ENCODE measurements at places on chromosomes 3 and 15. TPM values are rescaled to one million over a fixed set of nuclear protein-coding genes. Genes with fewer than 3 reads are reported as not detected.

Gene MUC20
- total RNA-seq, result 3.4 TPM

Gene KCNAB1
- total RNA-seq, result 2.6 TPM

Gene FEM1B
- 49.2 TPM for total RNA-seq

Gene CD200R1
- 4.6 TPM for total RNA-seq

Gene SLC9C1
- 3.3 TPM for total RNA-seq

Gene IQCH
- 3.3 TPM for total RNA-seq

Gene GOLGA8H
- 0.52 TPM for total RNA-seq

Gene NDN
- total RNA-seq, result 26.8 TPM

Gene CHRM5
- not detected for total RNA-seq

Gene PLSCR2
- not detected for total RNA-seq

Gene EPHA6
- total RNA-seq, result 0.34 TPM

Gene GRIP2
- 15.6 TPM for total RNA-seq

Gene FETUB
- total RNA-seq, result not detected

Gene GANC
- total RNA-seq, result 17.4 TPM

Gene CCDC54
- total RNA-seq, result not detected

Gene PLS1
- 0.99 TPM for total RNA-seq

Gene MYLK
- total RNA-seq, result 12.4 TPM

Gene BCHE
- total RNA-seq, result 1.5 TPM

GRCh38 chr15:70627322-70627721 is 136.0 kb downstream of the UACA start:
- no peak for DNase-seq

DNA sequence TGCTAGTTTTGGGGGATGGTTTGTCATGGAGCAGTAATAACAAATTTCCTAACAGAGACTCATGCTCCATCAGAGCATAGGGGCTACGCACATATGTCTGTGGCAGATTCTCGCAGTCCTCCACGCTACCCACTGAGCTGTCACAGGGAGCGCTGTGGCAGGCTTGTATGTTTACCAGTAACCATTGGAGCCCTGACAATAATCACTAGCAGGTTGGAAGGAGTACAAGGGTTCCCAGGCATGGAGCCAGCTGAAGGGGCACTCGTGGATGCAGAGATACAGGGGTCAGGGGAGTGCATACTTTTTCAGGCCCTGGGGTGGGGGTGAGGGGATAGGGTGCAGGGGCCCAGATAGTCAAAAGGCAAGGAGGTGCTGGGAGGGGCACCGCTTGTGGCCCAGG is 7.9 kb upstream of the GP9 start:
- DNase-seq, result peak; percentile 78

DNA sequence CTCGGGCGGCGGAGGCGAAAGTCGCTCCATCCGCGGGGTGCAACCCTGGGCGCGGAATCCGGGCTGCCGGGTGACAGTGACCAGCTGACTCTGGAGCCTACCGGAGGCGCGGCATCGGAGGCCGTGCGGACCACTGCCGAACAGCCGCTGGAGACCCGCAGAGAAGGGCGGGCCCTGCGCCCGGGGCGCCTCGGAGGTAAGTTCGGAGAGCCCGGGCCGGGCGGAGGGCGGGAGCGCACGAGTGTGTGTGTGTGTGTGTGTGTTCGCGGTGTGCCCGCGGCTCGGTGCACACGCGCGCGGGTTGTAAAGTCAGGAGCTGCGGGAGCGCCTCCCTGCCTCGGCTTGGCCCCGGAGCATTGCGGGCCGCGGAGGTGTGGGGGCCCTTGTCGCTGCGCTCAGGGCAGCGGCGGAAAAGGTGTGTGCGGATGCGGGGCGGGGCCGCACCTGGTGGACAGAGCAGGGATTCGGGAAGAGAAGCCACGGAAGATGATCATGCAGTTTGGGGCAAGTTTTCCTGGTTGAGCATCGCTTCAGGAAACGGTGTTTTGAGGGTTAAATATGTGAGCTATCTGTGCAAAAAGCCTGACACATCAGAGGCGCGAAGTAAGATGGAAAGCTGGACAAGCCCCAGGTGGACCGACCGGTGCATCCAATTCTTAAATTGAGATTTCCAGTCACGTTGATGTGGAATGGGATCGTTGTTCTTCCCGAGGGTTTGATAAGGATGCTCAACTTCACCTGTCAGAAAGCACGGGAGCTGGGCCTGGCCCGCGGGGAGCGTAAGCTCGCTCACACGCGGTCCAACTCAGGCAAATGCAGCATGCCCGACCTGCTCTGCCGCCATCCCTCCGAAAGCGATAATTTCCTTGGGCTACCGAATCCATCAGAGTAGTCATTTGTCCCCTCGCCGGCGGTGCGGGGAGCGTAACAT is 474 bp downstream of the MINAR1 start:
- no peak for DNase-seq

DNA sequence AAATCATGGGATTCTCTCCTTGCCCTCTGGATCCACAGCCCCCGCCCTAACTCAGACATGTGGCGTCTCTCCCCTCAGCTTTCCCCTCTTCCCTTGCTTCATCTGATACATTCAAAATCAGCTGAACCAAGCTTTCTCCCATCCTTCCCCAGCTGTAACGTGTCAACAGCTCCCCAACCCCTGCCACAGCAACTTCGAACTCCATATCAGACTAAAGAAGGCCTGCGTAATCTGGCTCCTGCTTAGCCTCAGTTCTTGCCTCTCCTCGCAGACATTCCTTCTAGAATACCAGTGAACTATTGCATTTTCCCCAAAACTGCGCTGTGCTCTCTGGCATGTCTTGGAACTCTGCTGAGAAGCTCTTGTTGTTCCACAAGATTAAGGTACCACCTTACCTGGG is 18.3 kb downstream of the B4GALT4 start:
- no peak for DNase-seq

- DNase-seq, result no peak
These were observed 12.6 kb upstream of the ADPGK start for GRCh38 chr15:72796210-72796514.

GRCh38 chr3:61030469-61031035 is 220.7 kb downstream of the FHIT start:
- no peak for DNase-seq

- DNase-seq, result no peak
These were observed 204.0 kb downstream of the VPS13C start for GRCh38 chr15:61856295-61856694.

- DNase-seq, result no peak
These were observed 33.7 kb upstream of the MTHFS start for GRCh38 chr15:79930516-79930915.

DNA sequence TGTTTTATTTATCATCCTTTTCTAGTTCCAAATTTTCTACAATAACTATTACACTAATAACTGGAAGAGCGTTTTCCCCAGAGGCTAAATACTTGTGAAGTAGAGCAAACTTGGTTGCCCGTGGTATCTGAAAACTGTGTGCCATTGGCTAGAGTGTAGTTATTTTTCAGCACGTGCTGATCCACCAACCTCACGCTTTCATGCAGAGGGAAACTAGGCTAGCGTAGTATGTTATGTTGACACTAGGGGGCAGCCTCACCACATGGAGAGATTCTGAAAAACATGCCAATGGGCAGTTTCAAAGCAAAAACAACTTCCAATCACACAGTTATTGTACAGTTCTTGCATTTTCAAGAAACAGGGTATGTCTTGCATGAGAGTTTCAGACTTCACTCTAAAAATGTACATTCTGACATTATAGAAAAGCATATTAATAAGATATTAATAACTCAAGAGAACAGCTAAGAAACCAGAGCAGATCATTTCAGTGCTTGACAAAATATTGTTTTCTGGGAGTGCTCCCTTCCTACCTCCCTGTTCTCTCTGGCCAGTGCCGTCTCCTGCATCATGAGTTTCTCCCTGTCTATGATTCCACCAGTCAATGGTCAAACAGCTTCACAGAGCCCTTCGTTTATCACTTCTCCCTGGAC is 39.7 kb downstream of the SPATA12 start:
- DNase-seq, result peak; percentile 55

DNA sequence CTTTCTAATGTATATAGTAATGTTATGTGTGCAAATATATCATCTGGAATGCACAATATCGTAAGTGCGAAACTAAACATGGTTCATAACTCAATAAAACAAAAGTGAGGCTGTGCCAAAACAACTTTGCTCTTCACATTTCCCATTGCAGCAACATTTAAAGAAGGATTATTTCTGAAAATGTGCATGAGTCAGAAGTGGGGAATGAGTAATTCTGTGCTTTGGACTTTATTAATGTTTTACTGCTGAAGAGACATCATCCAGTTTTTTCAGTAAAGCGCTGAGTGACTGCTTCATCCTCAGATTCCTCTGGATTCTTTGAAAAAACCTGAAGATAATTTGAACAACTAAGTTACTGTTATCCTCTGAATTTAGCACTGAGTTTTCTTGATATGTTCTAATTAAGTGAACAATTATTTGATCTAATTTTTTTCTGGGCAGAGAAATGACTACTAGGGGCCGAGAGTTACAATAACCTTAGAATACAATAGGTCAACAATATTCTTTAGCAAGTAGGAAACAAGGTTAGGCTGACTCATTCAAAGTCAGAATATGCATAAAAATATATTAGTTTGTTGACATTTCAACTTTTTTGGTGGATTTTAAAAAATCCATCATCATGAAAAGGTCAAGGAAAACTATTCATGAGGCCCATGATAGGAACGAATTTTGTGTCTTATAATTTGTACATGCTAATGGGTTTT is 20.0 kb upstream of the PLCL2 start:
- DNase-seq, result no peak

- no peak for DNase-seq
These were observed 25.0 kb downstream of the MSL2 start for GRCh38 chr3:136171097-136171542.

- DNase-seq, result no peak
These were observed 375.0 kb downstream of the WDR72 start for GRCh38 chr15:53384417-53384816.

GRCh38 chr15:57866149-57866736 is 159.7 kb downstream of the POLR2M start:
- DNase-seq, result peak; percentile 28

GRCh38 chr3:123491966-123492587 is 43.2 kb upstream of the ADCY5 start:
- DNase-seq, result no peak

- DNase-seq, result no peak
These were observed 128.0 kb upstream of the MRPL3 start for GRCh38 chr3:131630807-131631206.

GRCh38 chr3:43138488-43139231 is 32.8 kb upstream of the POMGNT2 start:
- DNase-seq, result no peak

DNA sequence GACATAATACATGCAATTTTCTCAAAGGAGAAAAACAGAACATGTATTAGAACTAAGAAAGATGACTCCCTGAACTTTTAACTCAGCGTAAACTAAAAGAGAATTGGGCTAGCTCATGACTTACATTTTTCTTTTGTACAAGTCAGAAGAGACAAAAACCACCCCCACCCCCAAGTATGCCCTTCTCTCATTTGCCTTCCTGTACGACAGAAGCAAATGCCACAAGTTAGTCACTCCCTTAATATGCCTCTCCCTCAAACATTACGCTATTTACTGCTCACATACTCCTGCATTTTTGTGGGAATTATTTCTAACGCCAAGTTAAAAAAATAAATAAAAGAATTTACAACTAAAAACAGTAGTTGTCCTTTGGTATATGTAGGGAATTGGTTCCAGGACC is 22.0 kb downstream of the CPEB1 start:
- DNase-seq, result no peak

GRCh38 chr3:98532709-98533571 is 1.2 kb downstream of the GPR15 start:
- no peak for DNase-seq

DNA sequence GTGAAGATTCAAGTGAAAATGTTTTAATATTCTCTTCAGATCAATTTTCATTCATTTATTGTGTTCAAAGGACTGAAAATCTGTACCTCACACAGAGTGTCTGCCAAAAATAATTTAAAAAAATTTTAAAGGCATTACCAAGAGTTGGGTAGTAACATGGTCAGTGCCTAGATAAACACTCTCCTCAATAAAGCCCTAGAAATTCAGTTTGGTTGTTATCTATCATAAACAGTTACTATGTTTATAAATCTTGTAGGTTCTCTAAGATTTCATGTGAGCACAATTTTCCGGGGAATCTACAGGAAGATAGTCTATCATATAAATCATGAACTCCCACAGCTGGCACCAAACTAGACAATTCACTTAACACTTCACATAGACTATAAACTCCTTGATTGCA is 128.6 kb downstream of the GSK3B start:
- DNase-seq, result no peak

DNA sequence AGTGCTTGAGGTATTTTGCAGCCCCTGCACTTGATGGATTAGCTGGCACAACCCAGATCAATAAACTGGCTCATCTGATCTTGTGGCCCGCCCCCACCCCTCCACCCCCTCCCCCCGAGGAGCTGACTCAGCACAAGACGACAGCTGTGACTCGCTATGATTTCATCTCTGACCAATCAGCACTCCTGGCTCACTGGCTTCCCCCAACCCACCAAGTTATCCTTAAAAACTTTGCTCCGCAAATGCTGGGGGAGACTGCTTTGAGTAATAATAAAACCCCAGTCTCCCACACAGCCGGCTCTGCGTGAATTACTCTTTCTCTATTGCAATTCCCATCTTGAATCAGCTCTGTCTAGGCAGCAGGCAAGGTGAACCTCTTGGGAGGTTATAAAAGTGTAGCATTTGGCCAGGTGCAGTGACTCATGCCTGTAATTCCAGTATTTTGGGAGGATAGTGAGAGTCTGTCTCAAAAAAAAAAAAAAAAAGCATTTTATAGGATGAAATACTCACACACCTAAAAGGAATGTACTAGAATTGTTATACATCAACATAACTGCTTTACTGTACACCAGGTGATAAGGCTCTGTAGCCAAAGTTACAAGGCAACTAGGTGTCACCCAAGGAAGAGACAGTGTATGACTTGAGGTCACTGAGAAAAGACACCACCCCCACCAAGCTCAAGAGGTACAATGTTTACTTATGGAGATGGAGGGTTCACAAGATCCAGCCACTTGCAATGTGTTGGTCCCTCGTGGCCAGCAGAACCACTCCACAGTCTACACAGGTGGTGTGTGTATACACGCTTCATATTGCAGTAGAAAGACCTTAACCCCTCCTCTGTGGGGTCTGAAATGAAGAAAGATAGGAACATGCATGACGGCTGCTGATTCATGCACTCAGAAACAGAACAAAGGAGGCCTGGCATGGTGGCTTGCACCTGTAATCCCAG is 8.6 kb downstream of the ZNF445 start:
- DNase-seq, result no peak

DNA sequence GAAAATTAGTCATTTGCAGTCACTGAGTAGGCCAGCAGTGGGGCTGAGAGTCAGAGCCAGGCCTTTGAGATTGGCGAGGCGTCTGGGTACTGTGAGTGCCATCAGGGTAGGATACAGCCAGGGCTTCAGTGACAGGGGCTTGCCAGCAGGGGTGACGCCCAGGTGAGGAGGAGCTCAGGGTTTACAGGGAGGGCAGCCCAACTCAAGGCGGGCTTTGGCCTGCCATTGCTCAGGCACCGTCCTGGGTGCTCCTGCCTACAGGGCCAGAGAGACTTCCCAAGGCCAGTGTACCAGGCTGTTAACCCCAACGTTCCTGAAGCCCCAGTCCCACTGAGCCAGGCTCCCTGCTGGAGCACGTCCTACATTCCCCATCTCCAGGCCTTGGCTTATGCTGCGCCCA is 152.0 kb downstream of the FBLN2 start:
- peak; percentile 36 for DNase-seq
